Stimulated activated CD4-positive, alpha-beta T cell treated with anti-CD3 and anti-CD28 coated beads, TNF-alpha, amount 100 ng/mL, for 24 hours (primary cell): ENCODE measurements at places on chromosomes 12 and 14.

DNA sequence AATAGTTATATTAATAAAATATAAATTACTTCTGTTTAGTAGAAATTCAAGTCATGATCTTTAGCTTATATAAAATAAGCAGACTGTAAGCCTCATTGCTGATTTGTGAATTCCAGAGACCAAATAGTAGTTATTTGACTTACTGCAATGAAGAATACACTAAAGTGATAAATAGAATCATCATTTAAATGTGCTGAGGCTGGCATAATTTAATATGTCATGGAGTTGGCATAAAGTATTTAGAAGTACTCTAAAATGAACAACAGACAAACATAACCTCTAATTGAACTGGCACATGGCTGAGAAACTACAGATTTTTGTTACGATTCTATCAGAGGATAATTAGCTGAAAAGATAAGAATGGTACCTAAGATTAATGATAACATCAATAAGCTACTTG is 45.7 kb upstream of the TRHDE start:
- no peak for DNase-seq

DNA sequence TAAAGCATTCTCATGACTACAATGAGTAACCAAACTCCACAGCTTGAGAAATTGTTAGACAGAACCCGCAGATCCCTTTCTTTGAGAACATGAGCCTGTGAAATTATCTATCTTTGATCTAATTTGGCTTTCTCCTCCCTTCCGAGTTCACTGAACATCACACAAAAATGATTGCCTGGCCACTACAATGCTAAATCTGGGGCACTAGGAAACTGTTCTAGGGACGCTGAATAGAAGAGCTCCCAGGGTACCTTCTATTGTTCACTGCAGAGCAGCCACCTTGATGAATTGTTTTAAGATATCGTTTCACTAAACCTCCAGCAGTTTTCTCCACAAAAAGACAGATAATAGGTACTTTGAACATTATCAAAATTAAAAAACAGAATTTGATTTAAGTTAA is 47.5 kb downstream of the SINHCAF start:
- no peak for DNase-seq

GRCh38 chr14:102927878-102928411 is 5.5 kb downstream of the AMN start:
- no peak for DNase-seq

DNA sequence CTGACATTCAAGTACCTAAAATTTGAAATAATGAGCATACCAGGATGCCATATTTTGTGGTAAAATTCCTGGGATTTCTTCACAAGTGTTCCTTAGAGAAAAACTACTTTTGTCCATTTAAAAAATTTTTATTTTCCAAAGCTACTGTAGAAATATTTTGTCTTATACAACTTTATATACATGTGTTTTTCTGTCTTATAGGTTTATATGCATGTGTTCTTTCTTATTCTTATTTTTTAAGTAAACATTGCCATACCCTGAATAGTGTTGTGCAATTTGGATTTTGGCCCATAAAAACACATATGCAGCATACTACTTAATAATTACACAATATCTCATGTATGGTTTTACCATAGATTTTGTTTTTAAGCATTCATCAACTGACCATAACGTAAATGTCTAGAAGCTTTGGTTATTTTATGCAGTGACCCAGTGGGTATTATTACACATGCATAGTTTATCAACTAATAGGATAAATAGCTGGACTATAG is 1107.4 kb upstream of the SEL1L start:
- DNase-seq, result no peak

- DNase-seq, result no peak
Measured at GRCh38 chr14:39038542-39038941, 64.5 kb downstream of the SEC23A start.

GRCh38 chr14:69059658-69060623 is 80.8 kb upstream of the ACTN1 start:
- no peak for DNase-seq

DNA sequence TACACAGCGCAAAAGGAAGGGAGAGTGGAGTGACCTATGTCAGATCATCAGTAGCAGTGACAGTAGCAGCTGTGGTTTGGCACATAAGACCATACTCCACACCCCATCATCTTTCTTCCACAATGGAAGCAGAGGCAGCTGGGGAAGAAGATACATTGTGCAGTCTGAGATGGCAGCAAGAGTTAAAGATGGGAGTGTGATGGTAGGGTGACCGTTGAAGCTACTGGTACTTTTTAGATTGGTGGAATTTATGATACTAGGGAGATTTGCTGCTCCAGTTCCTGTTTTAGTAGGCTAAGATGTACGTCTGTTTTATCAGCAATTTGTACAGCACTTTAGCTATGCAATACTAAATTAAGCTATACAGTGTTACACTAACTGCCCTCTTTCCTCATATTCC is 291.0 kb downstream of the FUT8 start:
- DNase-seq, result no peak

DNA sequence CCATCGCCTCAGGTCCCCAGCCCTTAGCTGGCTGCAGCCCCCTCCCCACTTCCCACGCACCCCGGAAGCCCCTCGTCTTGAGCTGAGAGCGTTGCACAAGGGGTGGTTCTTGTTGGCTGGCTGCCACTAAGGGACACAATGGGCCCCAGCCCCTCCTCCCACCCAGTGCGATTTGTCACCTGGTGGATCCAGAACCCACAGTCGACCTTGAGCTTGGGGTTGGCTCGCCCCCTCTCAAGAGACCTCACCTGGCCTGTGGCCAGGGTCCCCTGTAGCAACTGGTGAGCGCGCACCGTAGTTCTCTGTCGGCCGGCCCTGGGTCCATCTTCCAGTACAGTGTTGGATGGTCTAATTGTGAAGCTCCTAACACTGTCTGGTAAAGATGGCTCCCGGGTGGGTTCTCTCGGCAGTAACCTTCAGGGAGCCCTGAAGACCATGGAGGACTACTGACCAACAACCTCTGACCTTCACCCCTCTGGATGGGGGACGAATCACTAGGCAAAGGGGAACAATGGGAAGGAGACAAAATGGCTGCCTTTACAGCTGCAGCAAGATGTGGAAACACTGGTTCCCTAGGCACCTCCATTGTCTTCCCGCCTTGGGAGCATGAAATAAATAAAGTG is 6.6 kb downstream of the PHB2 start:
- no peak for DNase-seq

DNA sequence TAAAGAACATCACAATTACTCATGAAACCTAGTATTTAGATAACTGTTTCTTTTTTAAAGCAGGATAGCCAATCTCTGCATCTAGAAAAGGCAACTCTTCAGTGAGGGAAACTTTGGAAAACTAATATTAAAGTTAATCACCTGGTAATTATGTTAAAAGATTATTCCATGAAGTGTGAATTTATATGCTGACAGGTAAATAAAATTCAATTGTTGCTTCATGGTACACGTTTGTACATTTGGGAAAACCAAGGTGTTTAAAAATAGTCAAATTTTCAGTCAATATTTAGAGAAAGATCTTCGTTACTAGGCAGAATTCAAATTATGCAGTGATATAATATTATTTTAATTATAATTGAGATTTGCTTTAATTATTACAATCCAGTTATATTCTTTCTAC is 100.1 kb upstream of the LRFN5 start:
- DNase-seq, result no peak
